ENCODE measurements at places on chromosomes 6 and 20. TPM values are rescaled to one million over a fixed set of nuclear protein-coding genes. Genes with fewer than 3 reads are reported as not detected.

The ITPA gene
- total RNA-seq: 88.5 TPM

DNA sequence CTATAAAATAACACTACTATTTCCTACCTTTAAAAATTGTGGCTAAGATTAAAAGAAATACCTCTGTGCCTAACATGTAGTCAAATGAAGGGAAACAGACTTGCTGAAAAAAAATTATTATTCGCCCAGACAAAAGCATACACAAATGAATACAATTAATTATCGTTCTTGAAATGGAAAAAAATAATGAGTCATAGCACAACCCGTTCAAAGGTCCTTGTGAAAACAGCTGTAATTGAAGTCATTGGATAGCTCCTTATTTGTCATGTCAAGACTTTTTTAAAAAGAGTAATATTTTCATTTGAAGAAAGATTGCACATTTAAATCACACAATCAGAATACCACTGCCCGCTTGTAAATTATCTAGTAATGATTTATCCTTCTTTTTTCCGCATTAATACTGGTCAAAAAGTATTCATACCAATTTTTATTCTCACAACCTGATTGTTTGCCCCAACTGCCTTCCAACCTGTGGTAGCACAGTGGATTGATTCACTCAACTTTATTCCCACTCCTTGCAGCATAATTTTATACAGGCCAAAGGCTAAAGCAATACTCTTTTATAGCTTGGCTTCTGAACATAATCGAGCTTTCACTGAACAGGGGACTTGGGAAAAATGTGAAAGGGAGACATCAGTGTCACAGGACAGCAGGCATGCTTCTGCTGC lies 655.2 kb upstream of the MAP3K7 start:
- H3K27me3 ChIP-seq: no peaks in the 10 kb centered on the region
- 0 out of 2 replicates have a peak, but pooled peaks cover 3% of the 10 kb centered on the region for H3K4me1 ChIP-seq
- H3K4me3 ChIP-seq: no peak overlapping the region
- H3K36me3 ChIP-seq: no peaks in the 10 kb centered on the region

The CRISP2 gene
- total RNA-seq: not detected

GRCh38 chr6:27755768-27756167 lies 156.4 kb downstream of the OR2B2 start:
- no peak overlapping the region for H3K27ac ChIP-seq
- no peak overlapping the region for H3K4me3 ChIP-seq
- DNase-seq: no peak
- H3K36me3 ChIP-seq: no peaks in the 10 kb centered on the region

GRCh38 chr6:95917034-95917433 lies 98.7 kb upstream of the FUT9 start:
- no peaks in the 10 kb centered on the region for H3K36me3 ChIP-seq
- H3K27ac ChIP-seq: no peak overlapping the region
- H3K4me3 ChIP-seq: no peak overlapping the region
- H3K4me1 ChIP-seq: no peaks in the 10 kb centered on the region
- no peaks in the 10 kb centered on the region for H3K27me3 ChIP-seq
- no peak for DNase-seq

DNA sequence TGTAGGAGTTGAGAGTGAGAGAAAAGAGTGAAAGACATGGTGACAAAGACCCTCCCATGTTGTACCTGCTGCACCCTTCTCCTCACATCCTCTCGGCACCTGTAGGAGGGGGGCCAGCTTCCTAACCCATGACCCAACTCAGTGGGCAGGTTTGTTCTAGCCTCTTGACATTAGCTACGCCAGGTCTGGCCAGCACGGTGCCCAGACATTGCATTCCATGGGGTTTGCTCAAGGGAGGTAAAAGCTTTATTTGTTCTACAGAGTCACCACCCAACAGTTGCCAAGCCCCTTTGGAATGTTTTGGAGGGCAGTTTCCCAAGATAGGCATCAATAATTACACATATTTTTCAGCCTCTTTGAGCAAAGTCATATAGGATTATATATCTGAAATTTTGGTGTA lies 22.7 kb upstream of the TGM6 start:
- H3K27ac ChIP-seq: no peak overlapping the region
- DNase-seq: no peak
- peaks cover 8% of the 10 kb centered on the region for H3K4me1 ChIP-seq
- H3K36me3 ChIP-seq: peaks cover 16% of the 10 kb centered on the region
- no peak overlapping the region for H3K4me3 ChIP-seq

The BPIFB1 gene
- total RNA-seq: 0.09 TPM

- no peak for DNase-seq
- H3K4me3 ChIP-seq: no peak overlapping the region
- H3K27me3 ChIP-seq: no peaks in the 10 kb centered on the region
- H3K4me1 ChIP-seq: peaks cover 20% of the 10 kb centered on the region
- no peak overlapping the region for H3K27ac ChIP-seq
Measured at GRCh38 chr6:44735630-44735963, 348.1 kb downstream of the CDC5L start.

GRCh38 chr6:140538926-140539325 lies 1164.5 kb upstream of the CITED2 start:
- no peaks in the 10 kb centered on the region for H3K27me3 ChIP-seq
- no peak for DNase-seq
- H3K4me1 ChIP-seq: peaks cover 20% of the 10 kb centered on the region
- no peak overlapping the region for H3K27ac ChIP-seq
- peaks cover 22% of the 10 kb centered on the region for H3K36me3 ChIP-seq
- H3K4me3 ChIP-seq: no peak overlapping the region

The NKAIN4 gene
- 9.6 TPM for total RNA-seq

DNA sequence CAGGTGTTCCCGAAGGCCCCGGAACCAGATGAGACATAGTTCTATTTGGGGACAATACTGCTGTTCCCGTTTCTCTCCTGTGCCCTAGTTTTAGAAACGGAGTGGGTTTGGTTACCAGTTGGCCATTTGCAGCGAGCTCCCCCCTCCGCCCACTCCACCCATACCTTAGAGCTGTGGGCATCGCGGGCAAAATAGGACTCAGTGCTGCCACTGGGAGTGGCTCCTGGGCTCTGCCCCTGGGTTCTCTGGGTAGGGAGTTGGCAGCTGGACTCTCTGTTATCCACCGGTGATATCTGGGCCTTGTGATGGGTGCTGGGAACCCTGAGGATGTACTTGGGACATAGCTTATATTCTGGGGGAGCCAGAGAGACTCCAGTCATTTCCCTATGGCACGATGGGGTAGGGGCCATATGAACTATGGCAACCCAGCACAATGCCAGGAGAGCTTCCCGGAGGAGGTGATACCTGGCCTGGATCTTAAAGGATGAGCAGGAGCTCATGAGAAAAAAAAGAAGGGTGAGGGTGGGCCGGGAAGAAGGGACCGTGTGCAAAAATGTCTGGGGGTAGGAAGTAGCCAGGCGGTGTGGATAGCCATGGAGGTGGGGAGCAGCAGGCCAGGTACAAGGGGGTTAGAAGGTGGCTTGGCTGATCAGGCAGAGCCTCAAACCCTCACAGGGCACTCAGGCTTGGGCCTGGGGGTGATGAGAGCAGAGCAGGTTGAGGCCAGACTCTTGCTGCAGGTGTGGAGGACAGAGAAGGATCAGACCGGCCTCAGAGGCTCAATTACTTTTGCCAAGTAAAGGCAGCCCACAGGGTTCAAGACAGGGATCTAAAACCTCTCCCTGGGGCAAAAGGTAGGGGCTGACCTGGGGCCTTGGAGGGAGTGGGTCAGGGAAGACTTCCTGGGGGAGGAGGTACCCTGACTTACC lies 9.6 kb downstream of the SRC start:
- H3K27me3 ChIP-seq: no peaks in the 10 kb centered on the region
- peak overlapping the region; percentile 72 for H3K27ac ChIP-seq
- no peaks in the 10 kb centered on the region for H3K36me3 ChIP-seq
- peaks cover 10% of the 10 kb centered on the region for H3K4me1 ChIP-seq
- no peak for DNase-seq
- no peak overlapping the region for H3K4me3 ChIP-seq

GRCh38 chr6:84549917-84550316 lies 214.5 kb downstream of the TBX18 start:
- H3K27ac ChIP-seq: no peak overlapping the region
- no peaks in the 10 kb centered on the region for H3K27me3 ChIP-seq
- no peaks in the 10 kb centered on the region for H3K36me3 ChIP-seq
- peak; percentile 46 for DNase-seq
- H3K4me1 ChIP-seq: no peaks in the 10 kb centered on the region

The COL9A1 gene
- 14.4 TPM for total RNA-seq

GRCh38 chr6:18087396-18088165 lies 34.9 kb downstream of the NHLRC1 start:
- H3K27me3 ChIP-seq: no peaks in the 10 kb centered on the region
- H3K4me3 ChIP-seq: no peak overlapping the region
- no peak for DNase-seq
- H3K27ac ChIP-seq: no peak overlapping the region
